Fibroblast of lung (primary cell): ENCODE measurements at places on chromosomes 2 and 18.

DNA sequence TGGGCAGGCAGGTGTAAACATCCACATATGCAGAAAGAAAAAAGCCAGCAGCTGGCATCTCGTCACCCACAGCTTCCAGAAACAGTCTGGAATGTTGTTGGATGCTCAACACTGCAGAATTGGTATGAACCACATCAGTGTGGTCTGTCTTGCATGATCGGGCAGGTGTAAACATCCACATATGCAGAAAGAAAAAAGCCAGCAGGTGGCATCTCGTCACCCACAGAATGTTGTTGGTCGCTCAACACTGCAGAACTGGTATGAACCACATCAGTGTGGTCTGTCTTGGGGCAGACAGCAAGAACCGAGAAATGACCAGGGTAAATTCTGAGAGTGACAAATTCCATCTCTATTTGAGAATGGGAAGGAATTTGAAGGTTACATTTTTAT is 39.6 kb downstream of the DOCK10 start:
- no peak for DNase-seq

DNA sequence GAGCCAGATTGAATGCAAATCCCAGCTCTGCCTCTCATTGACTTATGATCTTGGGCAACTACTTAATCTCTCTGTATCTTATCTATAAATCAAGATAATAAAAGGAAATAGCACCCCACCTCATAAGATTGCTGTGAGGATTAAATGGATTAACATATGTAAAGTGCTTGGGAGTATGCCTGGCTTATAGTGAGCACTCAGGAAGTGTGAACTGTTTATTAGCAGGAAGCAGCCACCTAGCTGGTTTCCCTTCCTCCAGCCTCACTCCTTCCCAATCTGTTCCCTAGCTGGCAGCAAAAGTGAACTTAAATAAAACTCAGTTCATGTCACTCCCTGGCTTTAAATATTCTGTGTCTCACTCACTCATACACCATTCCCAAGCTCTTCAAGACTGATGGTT is 526.6 kb upstream of the PKDCC start:
- no peak for DNase-seq

DNA sequence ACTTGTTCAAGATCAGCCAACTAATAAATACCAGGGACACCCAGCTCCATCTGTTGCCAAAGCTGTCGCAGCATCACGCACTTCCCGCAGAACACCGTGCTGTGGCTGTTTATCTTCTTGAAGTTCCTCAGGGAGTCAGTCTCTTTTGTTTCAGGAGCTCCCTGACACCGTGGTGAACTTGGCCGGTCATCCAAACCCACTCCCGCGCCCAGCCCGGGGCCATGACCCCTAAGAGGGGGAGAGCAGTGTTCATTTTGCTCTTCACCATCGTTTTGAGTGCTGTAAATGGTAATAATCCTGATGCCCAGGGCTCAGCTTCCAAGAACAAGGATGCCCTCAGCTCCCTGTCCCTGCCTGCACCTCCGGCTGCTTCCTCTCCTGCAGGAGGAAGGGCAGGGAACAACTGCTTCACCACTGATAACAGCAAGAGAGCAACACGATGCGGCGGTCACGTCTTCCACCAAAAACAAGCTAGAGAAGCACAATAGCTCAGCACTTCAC is 131.4 kb downstream of the SEPTIN10 start:
- DNase-seq, result no peak

- no peak for DNase-seq
Observed at GRCh38 chr2:158988501-158988900, 20.1 kb downstream of the TANC1 start.

GRCh38 chr2:160921386-160921964 is 238.8 kb upstream of the TANK start:
- no peak for DNase-seq

GRCh38 chr18:45650321-45650720 is 35.0 kb downstream of the SLC14A2 start:
- no peak for DNase-seq

GRCh38 chr2:39803839-39804238 is 24.8 kb upstream of the THUMPD2 start:
- no peak for DNase-seq

GRCh38 chr2:237823544-237823943 is 25.0 kb downstream of the RBM44 start:
- DNase-seq, result no peak

- peak; percentile 80 for DNase-seq
Observed at GRCh38 chr2:168247341-168248261, at the start of gene STK39. Gene STK39 (minus strand): TSS chr2:168247595. CDS start chr2:168247435, 160 bp downstream.

DNA sequence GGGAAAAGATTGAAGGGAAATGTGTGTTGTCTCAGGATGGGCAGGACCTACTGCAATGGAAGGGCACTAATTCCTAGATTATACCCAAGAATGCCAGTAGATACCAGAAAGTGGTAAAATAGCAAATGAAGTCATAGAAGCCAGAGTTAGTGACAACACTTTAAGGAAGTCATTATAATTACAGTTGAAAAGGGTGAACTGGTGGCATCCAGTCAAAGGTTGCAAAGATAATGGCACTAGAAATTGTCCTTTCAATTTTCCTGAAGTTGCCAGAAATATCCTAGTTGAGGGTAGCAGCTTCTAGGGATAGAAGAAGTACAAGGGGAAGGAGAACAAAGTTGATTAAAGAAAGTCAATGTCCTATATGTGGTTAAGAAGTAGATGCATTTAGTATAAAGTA is 68.8 kb upstream of the GLS start:
- DNase-seq, result no peak

GRCh38 chr2:236552581-236553363 is 16.9 kb upstream of the ACKR3 start:
- DNase-seq, result no peak

DNA sequence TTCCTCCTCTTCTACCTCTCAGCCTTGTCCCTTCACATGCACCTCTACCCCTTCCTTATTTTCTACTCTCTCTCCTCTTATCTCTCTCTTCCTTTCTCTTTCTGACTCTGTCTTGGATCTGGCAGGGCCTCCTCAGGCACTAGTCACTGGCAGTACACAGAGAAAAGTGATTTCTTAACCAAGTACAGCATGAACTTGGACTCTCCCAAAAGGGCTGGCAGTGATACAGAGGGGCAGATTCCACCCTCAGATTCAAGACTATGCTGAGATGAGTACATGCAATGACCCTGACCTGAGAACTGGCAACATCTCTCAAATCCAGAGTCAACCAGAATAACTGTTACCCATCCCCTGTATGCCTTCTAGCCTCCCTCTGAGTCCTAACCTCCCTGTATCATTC is 4.3 kb downstream of the AOX1 start:
- no peak for DNase-seq

GRCh38 chr2:179021258-179021657 is 28.7 kb downstream of the CCDC141 start:
- DNase-seq, result no peak

DNA sequence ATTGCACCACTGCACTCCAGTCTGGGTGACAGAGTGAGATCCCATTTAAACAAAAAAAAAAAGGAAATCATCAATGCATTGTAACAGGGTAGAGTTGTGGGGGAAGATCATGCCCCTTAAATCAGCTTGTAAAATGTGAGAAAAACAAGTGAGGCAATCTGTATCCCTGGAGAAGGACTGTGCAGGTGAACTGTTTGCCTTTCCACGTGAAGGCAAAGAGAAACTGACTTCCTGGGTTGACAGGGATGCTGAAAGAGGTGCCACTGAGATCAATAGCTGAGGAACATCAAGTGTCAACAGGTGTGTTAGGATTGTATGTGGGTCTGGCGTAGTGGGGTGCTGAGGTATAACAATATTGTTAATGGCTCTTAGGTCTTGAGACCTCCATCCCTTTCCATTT is 48.3 kb downstream of the CERS6 start:
- DNase-seq, result no peak
